Thoracic aorta (tissue), 2 donors: ENCODE measurements at places on chromosomes 1 and 21. TPM values are rescaled to one million over a fixed set of nuclear protein-coding genes. Genes with fewer than 3 reads are reported as not detected.

RIMS3 gene
- 18.1 TPM for total RNA-seq

RIIAD1 gene
- total RNA-seq: not detected

DNA sequence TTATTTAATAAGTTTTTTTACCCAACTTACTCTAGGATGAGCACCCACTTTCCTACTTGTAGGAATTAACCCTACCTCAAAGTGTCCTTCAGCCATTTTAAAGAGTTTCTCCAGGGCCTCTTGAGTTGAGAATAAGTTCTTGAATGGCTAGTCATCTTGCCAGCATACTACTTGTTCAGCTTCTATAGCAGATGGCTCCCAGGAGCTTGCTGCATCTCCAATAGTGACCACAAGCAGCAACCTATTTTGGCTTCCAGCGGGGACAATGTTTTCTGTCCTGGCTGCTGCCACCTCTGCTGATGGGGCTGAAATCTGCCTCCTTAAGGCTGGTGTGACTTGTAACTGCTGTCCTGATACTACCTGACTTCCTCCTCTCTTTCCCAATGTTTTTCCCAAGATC is 20.8 kb upstream of the PIK3R3 start:
- DNase-seq: no peak
- no peak overlapping the region for H3K27ac ChIP-seq
- no peaks in the 10 kb centered on the region for H3K4me1 ChIP-seq
- no peak overlapping the region for H3K4me3 ChIP-seq

SLC25A34 gene
- total RNA-seq: 7.5 TPM

- no peaks in the 10 kb centered on the region for H3K4me1 ChIP-seq
- no peak overlapping the region for H3K27ac ChIP-seq
- no peak for DNase-seq
- no peaks in the 10 kb centered on the region for H3K27me3 ChIP-seq
Observed at GRCh38 chr1:214658785-214659184, 55.8 kb downstream of the CENPF start.

DNA sequence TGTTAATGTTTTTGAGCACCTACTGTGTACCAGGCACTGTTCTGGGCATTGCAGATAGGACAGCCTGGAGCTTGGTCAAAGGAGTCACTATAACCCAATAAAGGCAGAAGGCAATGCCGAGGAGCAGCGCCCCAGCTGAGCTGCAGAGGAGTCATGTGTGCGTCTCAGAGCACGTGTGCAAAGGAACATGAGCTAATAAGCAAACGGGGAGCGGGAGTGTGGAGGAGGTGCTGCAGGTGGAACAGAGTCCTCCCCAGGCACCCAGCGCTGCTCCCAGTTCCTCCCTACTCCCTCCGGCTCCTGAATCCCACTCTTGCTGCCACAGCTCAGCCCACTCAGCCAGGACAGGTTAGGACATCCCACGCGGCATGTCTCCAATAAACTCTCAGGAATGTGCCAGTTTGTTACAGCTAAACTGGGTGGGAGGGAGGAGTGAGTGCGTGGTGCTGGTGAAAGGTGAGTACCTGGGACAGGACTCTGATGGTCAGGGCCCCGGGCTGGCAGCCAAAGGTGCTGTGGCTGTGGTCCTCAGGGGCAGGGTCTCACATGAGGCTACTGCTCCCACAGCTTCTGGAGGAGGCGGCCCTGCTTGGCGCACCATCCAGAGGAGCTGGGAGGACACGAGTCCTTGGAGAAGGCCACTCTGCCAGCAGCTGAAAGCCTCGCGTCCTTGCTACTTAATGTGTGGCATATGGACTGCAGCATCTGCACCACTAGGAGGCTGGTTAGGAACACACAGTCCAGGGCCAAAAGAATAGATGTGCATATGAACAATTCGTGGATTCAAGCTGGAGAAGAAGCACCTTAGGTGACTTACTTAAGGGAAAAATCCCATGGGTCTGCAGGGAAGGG is 52.3 kb downstream of the GRIK3 start:
- no peak overlapping the region for H3K4me3 ChIP-seq
- H3K27ac ChIP-seq: no peak overlapping the region
- no peaks in the 10 kb centered on the region for H3K4me1 ChIP-seq
- no peak for DNase-seq
- no peaks in the 10 kb centered on the region for H3K27me3 ChIP-seq
